ENCODE measurements at places on chromosomes 16 and 17.

GRCh38 chr17:66524877-66525276, 222.5 kb downstream of the PRKCA start:
- DNase-seq: no peak

DNA sequence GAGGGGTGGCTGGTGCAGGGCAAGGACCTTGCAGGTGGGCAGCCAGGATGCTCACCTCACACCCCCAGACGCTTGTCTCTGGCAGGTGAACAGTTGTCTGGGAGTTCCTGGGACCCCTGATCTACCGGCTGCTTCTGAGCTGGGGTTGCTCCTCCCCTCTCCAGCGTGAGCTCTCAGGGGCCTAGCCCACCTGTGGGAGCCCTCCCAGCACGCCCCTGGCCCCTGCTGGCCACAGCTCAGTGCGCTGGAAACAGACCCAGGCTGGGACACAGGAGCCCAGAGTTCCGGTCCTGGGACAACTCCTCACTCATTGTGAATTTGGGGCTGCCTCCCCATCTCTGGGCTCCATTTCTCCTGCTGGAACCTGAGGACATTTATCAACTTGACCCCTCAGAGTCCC, 30.3 kb downstream of the ARHGAP23 start:
- peak; percentile 9 for DNase-seq

GRCh38 chr17:13862346-13862745, 207.0 kb upstream of the COX10 start:
- no peak for DNase-seq

- no peak for DNase-seq
Observed at GRCh38 chr17:76873856-76874255, 5.7 kb downstream of the MGAT5B start.

GRCh38 chr16:23843143-23843542, 7.4 kb downstream of the PRKCB start:
- no peak for DNase-seq

- DNase-seq: no peak
Observed at GRCh38 chr16:27505297-27506236, 44.1 kb downstream of the GTF3C1 start.

- DNase-seq: no peak
Observed at GRCh38 chr17:40909755-40910154, 24.7 kb upstream of the KRT20 start.

GRCh38 chr17:58587713-58588117, 73.3 kb upstream of the MTMR4 start:
- DNase-seq: peak; percentile 29

- DNase-seq: peak; percentile 51
Observed at GRCh38 chr16:19179546-19180490, 11.8 kb downstream of the SYT17 start.

DNA sequence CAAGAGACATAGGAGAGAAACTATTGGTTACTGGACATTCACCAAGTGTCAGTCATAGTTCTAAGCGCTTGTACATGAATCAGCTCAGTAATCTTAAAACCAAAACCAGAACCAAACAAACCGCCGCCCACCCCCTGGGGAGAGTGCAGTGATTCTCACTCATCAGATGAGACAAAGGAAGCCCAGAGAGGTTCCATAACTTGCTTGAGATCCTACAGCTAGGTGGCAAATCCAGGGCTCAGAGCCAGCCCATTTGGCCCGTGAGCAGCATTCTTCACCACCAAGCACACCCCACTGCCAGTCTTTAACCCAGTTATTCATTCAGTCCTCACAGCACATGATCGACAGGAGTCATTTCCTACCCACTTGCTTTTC, 37.2 kb upstream of the RGS9 start:
- no peak for DNase-seq

GRCh38 chr17:77489893-77490255, 349.1 kb downstream of the SEC14L1 start:
- no peak for DNase-seq

DNA sequence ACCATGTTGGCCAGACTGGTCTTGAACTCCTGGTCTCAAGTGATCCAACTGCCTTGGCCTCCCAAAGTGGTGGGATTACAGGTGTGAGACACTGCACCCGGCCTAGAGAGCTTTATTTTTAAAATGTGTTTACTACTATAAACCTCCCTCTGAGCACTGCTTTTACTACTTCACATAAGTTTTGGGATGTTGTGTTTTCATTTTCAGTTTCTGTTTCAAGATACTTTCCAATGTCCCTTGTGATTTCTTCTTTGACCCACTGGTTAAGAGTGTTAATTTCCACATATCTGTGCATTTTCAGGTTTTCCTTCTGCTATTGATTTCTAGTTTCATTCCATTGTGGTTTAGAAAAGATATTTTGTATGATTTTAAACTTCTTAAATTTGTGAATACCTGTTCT, 74.4 kb downstream of the NETO2 start:
- no peak for DNase-seq

- no peak for DNase-seq
Observed at GRCh38 chr17:79696610-79696982, 34.1 kb upstream of the ENPP7 start.

DNA sequence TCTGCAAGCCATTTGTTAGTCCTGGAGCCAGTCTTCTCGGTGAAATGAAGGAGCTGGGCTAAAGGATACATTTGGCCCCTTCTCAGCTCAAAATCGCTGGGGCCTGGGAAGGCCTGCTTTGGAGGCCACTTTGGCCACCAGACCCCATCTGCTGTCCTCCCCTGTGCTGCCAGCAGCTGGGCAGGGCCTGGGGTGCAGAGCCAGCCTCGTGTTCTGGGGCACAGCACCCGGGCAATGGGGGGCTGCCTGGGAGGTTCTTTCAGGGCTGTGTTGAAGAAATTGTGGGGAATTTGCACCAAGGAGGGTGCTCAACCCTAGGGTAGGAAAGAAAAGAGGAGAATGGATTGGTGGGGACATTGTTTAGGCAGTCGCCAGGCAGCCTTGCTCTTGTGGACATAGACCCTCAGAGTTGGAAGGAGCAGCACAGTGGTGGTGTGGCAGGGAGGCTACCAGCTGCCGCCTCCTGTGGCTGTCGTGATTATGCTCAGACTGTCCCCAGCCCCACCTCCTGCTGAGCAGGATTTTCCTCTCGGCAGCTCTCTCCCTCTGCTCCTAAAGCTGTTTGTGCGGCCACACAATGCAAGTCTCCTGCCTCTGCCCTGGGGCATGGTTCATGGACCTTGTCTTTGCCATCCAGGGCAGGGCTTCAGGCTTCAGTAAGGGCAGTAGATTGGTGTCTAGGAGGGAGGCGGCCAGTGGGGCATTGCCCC, 174.8 kb downstream of the NTN1 start:
- no peak for DNase-seq

GRCh38 chr17:77602883-77603640, 355.4 kb upstream of the TNRC6C start:
- DNase-seq: no peak

DNA sequence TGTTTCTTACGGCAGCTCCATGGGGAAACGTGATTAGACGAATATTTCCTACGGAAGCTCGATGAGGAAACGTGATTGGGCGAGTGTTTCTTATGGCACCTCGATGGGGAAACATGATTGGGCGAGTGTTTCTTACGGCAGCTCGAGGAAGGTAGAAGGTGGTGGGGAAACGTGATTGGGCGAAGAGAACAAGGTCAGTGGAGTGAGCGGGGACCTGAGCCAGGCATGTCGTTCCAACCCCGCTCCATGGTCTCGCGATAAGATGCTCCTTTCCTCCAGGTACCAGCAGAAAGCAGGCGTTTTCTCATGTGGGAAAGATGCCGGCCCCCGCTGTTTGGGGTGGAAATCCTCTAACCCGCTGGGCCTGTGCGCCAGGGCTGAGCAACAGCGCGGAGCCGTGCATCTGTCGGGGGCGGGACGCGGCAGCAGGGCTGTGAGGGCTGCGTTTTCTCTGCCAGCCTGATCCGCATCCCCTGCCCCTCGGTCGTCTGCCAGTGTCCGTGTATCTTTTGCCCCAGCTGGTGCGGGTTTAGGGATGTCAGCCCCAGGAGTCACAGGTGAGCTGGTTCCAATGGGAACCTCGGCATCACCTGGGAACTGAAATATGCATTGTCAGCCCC, 25.6 kb upstream of the DOC2B start:
- no peak for DNase-seq
